ENCODE measurements at places on chromosomes 7 and 10.

- DNase-seq, result no peak
Observed at GRCh38 chr7:44469461-44470134, 20.9 kb downstream of the NUDCD3 start.

DNA sequence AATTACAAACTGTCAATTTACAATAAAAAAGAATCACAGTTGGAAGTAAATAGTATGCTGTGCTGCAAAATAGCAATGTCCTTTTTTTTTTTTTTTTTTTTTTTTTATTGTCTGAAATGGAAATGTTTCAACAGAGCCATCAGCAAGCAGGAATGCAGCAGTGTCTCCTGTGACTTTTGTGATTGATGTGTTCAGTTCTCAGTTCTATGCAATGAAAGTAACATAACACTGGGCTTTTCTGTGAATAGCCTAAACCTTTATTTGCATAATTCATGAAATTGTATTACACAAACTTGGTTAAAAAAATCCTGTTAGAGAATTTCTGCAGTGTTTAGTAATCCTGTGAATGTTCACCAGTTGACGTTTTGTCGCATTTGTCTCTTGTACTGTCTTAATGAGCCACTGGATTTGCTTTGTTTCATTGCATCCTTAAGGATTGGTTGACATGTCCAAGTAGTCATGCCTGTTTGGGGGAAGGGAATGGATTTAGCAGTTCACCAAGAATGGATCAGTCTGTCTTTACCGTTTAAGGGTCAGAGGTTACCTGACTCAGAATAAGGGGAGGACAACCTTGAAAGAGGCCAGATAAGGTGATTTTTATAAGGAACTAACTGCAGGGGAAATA is 192.7 kb downstream of the MLLT10 start:
- no peak for DNase-seq

GRCh38 chr7:40419806-40420205 is 285.0 kb downstream of the SUGCT start:
- no peak for DNase-seq

DNA sequence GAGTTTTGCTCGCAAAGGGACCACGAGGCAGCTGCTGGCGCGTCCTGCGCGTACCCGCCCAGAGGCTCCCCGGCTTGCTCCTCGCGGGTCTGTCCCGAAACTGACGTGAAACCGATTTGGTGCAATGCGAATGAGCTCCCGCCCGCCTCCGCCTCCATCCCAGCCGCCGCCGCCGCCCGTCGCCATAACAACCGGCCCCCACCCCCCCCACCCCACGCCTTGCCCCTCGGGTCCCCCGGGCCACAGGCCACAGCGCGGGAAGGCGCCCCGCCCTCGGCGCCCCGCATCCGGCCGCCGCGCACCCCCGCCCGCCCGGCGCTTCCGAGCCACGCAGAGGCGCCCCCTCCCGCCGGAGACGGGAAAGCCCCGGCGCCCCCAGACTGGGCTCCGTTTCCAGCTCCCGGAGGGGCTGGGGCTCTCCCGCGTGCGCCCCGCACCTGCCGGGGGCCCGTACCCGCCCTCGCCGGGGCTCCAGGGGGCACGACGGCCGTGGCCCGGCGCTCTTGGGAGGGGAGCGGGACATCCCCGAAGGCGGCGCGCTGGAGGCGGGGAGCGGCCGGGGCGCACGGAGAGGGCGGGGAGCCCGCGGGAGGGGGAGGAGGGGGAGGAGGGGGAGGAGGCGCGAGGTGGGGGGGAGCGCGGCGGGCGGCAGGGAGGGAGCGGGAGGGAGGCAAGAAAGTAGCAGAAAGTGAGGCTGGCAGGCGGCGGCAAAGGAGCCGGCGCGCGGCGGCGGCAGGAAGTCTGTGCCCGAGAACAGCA is at the start of gene CAMK1D:
CAMK1D (plus strand) TSS at position 678 of the 759 bp plus-strand sequence.
- peak; percentile 81 for DNase-seq

GRCh38 chr7:144452064-144452463 is 48.6 kb upstream of the NOBOX start:
- DNase-seq, result no peak
